ENCODE measurements at places on chromosomes 2 and 18.

DNA sequence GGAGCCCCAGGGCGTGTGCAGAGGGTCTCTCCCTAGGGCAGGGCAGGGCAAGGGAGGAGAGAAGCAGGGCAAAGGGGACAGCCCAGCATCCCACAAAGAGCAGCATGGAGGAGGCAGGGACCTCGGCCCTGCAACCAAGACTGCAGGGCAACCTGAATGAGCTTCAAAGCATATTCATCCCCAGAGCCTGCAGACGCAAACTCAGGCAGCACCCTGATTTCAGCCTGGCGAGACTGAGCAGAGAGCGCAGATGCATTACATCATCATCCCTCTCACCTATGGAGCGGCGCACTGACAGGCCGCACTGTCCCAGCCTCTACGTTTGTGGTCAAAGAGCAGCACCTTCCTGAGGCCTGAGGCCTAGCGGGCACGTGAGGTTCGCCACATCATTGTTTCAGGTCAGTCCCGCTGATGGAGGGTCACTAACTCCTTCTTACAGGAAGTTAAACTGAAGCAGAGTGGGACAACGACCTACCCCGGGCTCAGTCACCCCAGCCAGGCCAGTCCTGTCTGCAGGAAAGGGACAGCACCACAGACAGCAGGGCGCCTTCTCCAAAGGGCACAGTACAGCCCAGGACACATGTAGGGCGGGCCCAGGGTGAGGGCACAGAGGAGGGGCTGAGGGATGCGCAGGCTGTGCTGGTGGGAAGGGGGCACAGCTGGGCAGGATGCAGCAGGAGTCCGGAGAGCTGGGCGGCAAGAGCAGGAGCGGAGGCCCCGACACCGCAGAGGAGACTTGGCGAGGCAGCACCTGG lies 67.2 kb upstream of the RAB6C start:
- DNase-seq = no peak

- no peak for DNase-seq
These were observed 1249.6 kb downstream of the CNTNAP5 start for GRCh38 chr2:125274718-125275117.

DNA sequence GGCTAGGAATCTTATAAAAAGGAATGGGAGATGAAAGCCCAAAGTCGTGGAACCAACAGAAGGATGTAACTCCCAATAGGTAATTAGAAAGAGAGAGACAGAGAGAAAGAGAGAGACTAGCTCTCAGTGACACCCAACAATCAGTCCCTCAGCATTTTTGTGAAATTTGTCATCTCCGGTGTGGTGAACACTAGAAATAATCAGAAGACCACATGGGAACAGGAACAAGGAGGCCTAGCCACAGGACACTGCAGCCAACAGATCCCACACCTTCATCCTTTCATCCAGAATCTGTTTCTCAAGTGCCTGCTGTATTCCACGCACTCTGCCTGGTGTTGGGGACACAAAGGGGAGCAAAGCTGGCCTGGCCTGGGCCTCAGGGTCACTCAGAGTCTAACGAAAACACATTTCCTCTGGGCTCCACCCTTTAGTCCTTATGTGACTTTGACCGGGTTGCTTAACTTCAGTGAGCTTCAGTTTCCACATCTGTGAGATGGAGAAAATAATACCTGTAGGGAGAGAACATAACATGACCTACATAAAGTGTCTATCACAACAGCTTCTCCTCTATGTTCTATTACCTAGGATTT lies 53.1 kb downstream of the EHD3 start:
- DNase-seq = no peak

DNA sequence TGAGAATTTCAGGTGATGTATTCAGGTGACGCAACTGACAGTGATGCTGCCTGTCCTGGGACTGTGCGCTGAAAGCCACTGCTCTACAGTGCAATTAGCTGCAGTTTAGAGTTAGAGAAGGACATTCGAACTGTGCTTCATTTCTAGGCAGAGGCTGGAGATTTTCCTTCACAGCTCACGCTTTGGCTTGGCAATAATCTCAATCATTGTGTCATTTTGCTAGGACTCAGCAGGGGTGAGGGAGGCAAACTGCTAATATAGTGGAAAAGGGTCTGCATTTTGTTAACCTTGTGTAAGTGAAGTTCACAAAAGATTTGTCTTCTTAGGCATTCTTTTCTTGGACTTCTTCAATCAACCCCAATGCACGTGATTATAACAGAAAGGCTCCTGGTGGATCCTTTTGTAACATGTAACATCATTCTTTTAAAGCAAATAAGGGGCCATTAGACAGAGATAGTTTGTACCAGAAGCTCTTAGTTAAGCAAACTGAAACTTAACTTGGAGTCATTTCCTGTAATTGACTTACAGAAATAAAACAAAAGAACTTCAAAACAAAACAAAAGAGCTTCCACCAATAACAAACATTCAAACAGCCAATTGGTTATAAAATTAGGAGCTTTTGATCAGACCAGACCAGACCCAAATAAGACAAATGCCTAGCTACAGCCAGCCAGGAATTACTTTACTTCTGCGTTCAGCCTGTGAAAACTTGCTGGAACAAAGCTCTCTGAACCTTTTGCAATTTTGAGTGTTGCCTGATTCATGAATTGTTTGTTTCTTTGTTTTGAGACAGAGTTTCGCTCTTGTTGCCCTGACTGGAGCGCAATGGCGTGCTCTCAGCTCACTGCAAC lies 1376.3 kb upstream of the CELF4 start:
- no peak for DNase-seq

DNA sequence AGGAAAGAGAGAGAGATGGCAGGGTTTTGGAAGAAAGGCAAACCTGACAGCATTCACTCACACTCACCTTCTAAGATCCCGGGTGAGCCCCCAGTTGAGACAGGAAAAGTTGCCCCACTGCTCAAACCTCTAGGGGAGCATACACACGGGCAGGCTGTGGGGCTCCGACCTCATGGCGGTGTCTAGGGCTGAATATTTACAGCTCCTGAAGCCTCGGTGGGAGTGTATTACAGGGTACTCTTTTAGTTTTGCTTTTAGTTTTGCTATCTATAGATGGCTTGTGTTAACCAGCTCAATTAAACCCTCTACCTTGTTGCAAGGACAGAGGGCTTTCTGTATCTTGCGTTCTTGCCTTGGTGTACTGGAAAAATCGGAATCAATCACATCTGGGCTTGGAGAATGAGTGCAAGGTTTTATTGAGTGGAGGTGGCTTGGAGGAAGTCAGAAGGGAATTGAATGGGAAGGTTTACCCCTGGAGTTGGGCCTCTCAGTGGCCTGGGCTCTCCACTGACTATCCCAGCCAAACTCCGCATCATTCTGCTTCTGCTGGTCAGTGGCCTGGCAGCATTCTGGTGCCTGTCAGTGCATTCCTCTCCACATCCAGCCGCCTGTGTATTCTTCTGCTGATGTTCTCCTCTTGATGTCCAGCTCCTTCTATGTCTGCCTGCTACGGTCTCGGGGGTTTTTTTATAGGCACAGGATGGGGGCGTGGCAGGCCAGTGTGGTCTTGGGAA lies 10.1 kb upstream of the IFIH1 start:
- DNase-seq = no peak

DNA sequence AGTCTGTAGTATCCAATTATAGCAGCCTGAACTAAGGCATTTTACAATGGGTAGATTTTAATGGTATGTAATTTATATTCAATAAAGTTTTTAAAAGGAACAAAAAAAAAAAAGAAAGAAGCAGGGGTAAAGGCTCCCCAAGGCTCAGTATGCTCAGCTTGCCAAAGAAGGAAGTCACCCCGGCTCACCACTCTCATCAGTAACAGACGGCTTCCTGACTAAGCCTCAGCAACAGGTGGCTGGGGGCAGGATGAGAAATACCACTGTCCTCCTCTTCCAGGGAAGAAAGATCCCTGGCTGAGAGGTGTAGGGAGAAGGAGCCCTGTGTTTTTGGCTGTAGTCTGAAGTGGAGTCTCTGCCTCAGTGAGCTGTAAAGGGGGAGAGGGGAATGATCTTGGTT lies 121.2 kb downstream of the ARHGEF4 start:
- DNase-seq = no peak

GRCh38 chr2:112787729-112788393 lies 3.6 kb upstream of the IL1A start:
- no peak for DNase-seq

GRCh38 chr18:63850636-63851035 lies 36.9 kb upstream of the SERPINB2 start:
- no peak for DNase-seq

GRCh38 chr2:173656086-173656485 lies 301.4 kb downstream of the CDCA7 start:
- DNase-seq = no peak

- no peak for DNase-seq
These were observed 42.7 kb upstream of the TANK start for GRCh38 chr2:161117506-161117905.

DNA sequence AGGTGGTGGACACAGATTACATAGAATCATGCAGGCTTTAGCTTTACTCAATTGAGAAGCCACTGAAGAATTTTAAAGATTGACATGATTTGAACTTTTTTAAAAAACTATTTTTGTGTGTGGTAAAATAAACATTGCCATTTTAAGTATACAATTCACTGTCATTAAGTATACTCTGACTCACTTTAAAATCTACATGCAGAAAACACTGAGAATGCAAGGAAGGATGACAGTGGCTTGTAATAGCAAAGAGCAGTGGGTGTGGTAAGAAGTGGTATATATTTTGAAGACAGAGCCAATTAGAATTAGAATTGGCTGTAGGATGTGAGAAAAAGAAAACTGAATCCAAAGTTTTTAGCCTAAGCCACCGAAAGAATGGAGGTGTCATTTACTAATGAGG lies 14.9 kb downstream of the TRMT61B start:
- no peak for DNase-seq

- no peak for DNase-seq
These were observed 65.9 kb downstream of the CDH20 start for GRCh38 chr18:61398961-61399705.

- DNase-seq = peak; percentile 78
These were observed at the start of gene FAM161A for GRCh38 chr2:61853847-61854563. Gene FAM161A, minus strand, starts transcription at chr2:61854060. Its CDS starts 19 bp downstream, at chr2:61854041.

DNA sequence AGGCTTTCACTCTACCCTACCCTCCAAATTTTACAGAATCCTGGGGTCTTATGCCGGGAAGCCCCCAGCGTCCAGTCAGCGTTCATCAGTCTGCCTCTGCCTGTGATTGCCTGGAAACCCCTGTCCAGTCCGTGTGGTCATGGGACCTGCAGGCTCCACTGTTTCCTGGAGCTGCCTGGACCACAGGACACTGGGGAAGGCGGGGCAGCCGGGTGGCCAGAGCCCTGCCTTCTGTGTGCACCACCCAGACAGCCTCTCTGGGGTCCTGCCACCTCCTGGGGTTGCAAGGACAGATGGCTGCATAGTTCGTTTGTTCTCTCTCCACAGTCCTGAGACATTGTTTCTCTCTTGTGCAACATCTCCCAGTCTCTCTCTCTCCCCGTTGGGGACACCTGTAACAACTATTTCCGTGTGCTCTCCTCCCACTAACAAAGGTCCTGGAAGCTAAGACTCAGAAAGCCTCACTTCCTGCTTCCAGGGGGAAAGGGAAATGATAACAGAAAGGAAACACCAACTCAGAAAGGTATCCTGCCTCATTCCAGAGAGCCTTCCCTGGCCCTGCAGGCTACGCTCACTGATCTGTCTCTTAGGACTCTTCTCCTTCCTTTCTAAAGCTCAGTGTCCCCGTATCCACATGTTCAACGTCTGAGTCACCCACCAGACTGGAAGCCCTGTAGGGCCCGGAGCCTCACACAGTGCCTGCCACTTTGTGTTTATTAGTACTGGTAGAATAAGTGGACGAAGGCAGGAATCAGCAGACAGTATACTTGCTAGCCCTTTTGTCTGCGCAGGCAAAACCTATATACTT lies 192.8 kb upstream of the RAB12 start:
- DNase-seq = no peak

GRCh38 chr2:207504513-207505170 lies 25.1 kb upstream of the CREB1 start:
- DNase-seq = no peak

Measured in activated CD8-positive, alpha-beta memory T cell treated with anti-CD3 and anti-CD28 coated beads for 48 hours (primary cell).